ENCODE measurements at places on chromosomes 5 and 9.

GRCh38 chr5:109028608-109029299 lies 281.1 kb downstream of the FER start:
- no peak for DNase-seq

- DNase-seq, result no peak
Observed at GRCh38 chr5:110932755-110933488, 138.6 kb upstream of the TSLP start.

DNA sequence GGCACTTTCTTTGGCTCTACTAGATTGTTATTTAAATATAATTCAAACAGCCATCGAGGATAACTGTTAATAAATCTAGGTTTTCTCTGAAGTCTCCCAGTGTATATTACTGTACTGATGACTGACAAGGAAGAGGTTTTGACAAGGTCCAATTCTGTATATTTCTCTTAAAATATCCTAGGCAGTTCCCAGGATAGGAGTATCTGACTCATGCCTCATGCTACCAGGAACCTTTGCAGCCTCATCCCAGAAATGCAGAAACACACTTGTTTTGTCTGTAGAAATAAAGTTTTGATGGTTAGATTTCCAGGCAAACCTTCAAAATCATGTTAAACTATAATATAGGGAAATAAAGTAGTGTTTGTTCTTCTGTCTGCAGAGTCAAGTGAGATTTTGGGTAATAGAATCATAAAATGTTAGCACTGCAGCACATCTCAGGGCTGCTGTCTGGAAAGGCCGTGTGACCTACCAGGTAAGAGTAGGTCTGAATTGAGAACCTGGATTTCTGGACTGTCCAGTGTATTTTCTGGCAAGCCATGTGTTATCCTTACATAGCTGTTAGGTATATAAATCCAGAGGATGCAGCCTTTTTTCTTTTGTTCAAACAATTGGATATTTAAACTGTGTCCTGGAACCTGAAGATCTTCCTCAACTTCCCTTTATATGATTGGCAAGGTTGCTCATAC lies 8.3 kb downstream of the UBE2D2 start:
- no peak for DNase-seq

GRCh38 chr5:22998362-22998761 lies 145.2 kb upstream of the CDH12 start:
- DNase-seq, result no peak

DNA sequence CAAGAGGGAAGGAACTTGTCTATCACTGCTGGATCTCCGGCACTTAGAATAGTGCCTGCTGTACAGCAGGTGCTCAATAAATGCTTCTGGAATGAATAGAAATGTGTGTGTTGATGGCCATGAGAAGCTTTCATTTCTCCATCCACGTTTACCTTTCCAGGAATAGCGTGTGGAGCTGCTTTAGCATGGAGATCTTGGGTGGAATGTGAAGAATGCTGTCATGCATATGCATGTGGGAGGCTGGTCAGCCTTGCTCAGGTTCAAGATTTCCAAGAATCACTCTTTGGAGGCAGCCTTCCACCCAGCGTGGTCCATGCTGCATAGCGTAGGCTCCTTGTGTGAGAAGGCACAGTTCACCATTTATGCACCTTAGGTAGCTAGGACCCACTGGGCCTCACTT lies 19.2 kb downstream of the COL15A1 start:
- DNase-seq, result no peak

All from NCI-H446 (cell line).